ENCODE measurements at places on chromosomes 5 and 9. TPM values are rescaled to one million over a fixed set of nuclear protein-coding genes. Genes with fewer than 3 reads are reported as not detected.

DNA sequence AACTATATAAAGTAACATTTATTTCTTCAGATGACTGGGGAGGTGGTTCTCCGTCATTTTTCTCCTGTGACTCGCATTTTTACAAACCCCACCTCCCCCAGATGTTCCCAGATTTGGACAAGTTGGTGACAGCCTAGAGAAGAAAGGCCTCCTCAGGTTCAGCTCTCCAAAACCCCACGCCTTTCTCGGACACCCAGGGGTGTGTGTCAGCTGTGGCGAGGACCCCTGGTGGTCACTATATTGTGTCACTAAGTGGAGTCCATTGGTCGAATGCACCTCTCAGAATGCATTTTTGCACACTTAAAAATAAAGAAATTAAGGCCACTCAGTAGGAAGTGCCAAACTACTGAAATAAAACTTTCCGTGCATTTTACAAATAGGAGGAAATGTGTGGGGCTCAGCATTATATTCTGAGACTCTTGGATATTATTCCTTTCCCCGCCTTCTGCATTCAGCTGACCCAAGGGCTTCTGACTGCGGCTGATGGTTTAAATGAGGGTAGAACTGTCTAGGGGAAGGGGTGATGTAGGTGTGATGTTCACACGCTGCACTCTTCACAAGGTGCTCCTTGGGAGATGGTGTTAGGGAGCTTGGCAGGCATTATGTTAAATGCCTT, 47.6 kb downstream of the ACO1 start:
- no peak for DNase-seq

GRCh38 chr5:172090976-172091547, 84.6 kb upstream of the FBXW11 start:
- no peak for DNase-seq

DNA sequence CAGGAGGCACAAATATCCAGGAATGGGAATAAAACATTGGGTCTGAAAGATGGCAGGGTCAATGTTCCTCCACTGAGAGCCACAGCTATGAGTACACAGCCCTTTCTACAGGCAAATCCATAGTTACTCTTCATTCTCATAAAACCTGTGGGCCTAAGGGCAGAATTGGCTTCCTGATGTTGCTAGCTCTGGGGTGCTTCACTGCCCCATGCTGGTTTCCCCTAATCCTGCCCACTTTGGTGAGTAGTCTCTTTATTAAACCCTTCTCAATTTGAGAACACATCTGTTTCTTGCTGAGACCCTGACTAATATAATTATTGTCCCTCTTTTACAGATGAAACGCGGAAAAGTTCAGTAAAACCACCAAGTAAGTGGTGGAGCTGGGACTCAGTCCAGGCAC, 66.3 kb upstream of the RAI14 start:
- DNase-seq, result no peak

DNA sequence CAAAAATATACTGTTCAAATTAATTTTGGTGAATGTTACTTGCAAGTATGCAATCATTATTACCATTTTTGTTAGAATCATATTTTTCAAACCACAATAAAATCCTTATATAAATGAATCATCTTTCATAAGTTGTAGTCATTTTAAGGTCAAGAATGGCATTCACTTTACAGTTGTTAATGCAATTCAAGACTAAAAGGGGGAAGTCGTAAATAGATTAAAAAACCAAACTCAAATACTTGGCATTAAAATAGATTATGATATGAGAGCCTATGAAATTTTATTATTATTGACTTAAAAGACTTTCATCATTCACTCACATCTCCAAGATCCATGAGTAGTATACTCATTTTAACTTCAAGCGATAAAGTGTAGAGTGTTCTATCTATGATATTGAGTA, 11.6 kb downstream of the CDH9 start:
- DNase-seq, result no peak

DNA sequence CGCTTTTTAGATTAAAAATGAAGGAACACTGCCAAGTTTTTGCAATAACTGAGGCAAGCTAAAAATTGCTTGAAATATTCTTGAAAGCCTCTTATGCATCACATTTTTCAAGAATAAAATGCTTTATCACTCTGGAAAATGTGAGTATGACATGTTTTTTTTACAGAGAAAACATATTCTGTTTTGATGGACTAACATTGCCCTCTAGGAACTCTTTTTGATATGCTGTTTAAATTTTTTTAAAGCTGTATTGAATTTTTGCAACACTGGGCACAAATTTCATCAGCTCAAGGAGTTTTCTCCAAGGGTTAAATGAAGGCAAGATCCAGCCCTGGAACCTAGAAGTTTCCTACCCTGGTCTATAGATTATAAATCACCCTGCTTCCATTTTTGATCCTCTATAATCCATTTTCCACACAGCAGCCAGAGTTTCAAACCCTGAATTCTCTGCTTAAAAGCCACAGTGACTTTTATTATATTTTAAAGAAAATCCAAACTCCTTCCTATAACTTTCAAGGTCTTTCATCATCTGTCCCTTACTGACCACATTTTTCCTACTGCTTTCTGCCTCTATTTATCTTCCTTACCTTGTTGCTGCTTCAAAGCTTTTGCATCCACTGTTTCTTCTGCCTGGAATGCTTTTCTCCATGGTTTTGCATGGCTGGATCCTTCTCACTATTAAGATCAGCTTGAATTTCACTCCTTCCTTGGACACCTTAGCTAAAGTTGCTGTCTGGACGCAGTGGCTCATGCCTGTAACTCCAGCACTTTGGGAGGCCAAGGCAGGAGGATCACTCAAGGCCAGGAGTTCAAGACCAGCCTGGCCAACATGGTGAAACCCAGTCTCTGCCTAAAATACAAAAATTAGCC, 60.9 kb downstream of the IL31RA start:
- no peak for DNase-seq

- DNase-seq, result no peak
Observed at GRCh38 chr5:72134226-72134899, 27.1 kb downstream of the MAP1B start.

DNA sequence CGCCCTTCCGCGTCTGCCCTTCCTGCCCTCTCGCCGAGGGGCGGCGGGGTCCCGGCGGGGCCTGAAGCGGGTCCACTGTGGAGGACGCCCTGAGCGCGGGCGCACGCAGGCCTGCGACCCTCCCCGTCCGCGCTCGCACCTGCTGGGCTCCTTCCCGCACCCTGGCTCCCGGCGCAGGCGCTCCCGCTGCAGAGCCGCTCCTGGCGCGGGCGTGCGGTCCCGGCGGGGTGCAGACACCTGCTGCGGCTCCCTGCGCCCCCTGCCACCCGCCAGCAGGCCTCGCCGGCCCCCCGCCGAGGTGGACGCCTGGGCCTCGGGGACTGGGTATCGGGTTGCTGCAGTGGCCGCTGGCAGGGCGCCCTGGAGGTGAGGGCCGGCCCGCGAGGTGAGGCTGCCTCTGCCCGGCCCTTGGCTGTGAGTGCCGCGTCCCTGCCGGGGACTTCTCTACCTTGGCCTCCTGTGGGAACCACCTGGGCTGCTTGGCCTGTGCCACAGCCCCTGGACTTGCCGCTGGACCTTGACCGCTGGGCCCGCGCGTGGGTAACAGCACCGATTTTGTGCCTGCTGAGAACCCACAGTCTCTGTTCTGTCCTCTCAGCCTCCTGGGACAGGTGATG, 627 bp downstream of the ARRDC1 start:
- no peak for DNase-seq

GRCh38 chr5:35785601-35786085, 71.0 kb upstream of the IL7R start:
- DNase-seq, result no peak

DNA sequence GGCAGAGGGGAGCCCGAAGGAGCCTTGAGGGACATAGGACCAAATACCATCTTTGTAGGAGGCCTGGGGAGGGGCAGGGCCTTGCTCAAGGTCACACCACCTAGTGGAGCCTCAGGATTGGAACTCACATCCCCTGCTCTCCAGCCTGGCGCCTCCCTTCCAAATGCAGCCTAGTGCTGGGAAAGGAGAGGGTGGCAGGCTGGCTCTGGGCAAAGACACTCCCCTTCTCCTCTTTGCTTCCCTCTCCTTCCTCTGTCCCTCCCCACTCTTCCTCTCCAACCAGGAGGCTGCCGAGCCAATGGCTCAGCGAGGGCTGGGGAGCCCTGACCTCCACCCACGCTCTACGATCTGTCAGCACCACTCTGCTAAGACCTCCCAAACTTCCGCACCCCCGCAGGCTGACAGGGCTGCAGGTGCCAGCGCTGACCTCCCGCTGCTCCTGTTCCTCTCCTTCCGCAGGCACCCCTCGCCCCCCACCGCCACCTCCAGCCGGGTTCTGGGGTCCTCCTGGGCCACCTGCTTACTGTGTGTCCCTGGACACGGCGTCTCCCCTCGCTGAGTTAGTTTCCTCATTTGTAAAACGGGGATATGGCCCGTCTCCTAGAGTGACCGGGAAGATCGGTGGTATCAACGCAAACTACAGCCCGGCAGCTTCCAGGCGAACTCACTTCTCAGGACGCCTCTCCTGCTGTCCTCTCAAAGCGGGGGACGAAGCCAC, 52.9 kb downstream of the C9orf50 start:
- DNase-seq, result no peak

DNA sequence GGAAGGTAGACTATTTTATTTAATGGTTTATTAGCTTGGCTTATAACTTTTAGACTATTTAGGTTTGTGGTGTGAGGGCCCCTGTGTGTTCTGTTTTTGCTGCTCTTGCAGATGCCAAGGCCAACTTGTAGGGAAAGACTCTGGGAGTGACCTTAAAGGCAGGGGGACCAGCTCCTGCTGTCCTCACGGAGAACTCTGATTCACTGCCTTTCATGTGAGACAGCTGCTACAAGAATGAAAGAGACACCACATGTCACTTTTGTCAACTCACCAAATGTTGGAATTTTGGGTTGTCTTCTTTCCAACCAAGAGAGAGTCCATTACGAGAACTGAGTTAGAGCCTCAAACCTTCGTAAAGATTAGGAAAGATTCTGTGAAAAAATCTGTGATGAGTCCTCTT, 258.3 kb upstream of the ADAMTSL1 start:
- no peak for DNase-seq

TMEM215 gene
- polyA plus RNA-seq, result 0.12 TPM

EXD3 gene
- 14.1 TPM for polyA plus RNA-seq

SPATA31D4 gene
- polyA plus RNA-seq, result not detected

All from left kidney (tissue), 8 donors.